Activated CD4-positive, alpha-beta T cell treated with anti-CD3 and anti-CD28 coated beads, Interleukin-2, amount 50 U/mL, for 16 hours (primary cell): ENCODE measurements at places on chromosomes 2 and 18.

GRCh38 chr18:3983351-3983969 lies 471.6 kb downstream of the DLGAP1 start:
- DNase-seq = no peak

DNA sequence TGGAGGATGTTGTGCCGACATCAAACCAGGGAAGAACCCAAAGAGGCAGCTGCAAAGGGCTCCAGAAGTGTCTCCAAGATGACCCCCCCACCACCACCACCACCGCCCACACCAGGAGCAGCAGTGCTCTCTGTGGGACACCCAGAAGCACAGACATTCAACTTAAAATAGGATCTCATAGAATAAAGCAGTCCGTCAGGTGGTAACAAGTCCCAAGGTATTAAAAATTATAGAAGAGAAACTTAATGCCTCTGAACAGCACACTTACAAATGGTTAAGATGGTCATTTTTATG lies 155.5 kb upstream of the ID2 start:
- no peak for DNase-seq

GRCh38 chr2:98372121-98372520 lies 25.9 kb downstream of the CNGA3 start:
- DNase-seq = no peak

GRCh38 chr2:27735263-27735904 lies 36.1 kb upstream of the MRPL33 start:
- peak; percentile 39 for DNase-seq

DNA sequence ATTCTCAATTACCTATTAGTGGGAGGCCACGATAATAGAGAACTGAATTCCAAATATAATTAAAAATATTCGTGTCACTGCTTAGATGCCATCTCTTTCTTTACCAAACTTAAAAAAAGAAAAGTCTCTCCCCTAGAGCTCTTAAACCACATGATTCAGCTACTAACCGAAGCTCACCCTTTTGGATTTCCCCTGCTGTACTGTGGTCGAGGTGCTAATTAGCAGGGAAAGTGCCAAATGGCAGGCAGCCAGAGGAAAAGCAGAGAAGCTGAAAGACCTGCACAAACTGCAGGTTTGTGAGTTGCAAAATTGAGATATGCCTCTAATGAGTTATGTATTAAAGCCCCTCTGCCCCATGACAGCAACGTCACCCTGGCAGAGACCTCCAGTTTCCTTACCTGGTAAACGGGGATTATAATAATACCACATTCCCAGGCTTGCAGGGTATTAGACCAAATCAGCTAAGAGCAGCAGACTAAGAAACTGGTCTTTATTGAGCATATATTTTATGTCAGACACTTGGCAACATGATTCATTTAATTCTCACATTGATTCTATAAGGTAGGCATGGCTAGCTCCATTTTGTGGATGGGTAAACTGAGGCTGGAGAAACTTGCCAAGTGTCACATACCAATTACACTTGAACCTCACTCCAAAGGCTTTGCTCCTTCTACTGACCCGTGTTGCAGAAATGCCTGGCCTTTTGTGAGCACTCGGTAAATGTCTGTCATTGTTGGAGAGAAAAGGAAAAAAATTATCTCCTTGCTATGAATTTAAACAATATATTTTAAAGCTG lies 259.7 kb downstream of the LPIN1 start:
- peak; percentile 78 for DNase-seq

DNA sequence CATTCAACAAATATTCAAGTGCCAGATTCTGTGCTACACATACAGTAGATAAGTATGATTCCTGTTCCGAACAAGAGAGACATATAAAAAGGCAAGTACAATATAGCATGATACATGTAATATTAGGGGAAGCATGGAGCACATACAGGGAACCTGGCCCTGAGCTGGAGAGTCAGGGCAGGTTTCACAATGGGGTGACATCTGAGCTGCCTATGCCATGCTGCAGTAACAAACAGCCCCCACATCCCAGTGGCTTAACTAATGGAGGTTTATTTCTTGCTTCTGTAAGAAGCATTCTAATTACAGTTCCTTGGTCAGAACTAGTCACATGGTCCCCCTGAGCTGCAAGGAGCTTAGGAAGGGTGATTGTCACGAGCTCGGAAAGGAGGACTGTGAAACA lies 27.3 kb upstream of the TACR1 start:
- DNase-seq = no peak

DNA sequence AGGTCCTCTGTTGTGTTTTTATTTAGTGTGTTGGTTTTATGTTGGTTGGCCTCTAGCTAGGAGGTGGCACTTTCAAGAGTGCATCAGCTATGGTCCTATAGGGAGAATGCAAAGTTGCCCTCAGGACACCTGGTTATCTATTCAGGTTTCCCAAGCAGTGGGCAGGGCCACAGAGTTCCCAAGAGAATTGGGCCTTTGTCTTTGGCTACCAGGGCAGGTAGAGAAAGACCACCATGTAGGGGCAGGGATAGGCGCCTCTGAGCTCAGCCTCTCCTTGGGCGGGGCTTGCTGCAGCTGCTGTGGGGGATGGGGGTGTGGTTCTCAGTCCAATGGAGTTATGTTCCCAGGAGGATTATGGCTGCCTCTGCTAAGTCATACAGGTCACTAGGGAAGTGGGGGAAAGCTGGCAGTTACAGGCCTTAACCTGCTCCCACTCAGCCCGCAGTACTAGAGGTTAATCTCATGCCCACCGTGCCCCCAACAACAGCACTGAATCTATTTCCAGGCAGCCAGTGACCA lies 26.0 kb downstream of the ABCB11 start:
- no peak for DNase-seq

DNA sequence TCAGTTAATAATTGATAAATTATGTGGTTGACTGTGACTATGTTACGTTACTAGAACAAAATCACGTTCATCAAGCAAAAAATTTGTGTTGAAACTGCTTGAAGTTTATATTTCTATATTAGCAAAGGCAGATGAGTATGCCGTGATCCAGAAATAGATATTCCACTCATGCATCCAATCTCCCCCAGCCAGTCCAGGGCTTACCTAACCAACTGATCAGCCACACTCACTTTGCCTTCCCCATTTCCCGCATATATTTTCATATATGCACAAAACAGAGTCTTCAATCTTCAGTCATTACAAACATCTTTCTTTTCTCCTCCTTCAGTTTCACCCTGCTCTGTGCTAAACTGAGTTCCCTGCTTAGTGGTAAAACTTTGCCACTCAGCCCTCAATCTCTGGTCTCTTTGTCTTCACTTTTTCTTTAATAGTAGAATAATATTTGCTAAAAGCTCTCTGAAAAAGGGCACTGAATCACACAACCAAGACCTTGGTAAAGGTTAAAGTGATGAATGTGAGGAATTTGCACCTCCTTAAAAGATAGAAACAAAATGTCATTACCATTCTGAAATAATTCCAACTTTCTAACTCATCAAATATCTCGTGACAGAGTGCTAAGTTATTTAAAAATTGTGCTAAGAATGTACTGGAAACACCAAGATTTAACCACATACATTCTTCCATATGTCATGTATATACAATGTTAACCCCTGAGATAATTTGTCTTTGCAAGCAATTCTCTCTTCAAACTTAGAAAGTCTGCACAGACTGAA lies 893.2 kb upstream of the CRIM1 start:
- DNase-seq = no peak

DNA sequence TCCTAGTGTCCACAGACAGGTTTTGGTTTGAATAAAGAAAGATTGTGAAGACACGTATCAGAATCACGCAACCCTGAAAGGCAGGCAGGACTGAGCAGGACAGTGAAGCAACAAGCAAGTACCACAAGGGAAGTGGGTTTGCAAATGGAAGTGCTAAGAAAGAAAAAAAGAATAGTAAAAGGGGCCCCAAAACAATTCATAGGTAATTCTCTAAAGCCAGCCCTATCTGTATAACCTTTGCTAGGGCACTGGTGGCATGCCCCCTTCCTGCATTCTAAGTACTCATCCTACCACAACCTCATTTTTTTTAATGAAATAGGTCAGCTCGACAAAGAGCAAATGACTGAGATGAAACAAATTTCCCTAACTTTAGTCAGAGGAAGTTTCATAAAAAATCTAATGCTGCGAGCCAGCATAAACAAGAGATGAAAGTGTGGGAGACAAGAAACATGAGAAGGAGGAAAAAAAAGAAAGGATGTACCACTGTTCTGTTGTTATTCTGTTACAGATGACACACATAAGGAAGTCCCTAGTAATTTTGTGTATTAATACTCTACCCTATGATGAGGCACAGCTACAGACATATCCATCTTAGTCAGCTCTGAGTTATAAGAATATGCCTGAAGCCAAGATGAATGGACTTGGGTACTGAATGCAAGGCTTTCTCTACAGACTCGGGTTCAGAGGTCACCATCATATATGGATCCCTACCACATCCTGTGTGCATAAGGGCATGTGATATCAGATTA lies 32.2 kb downstream of the IKZF2 start:
- DNase-seq = peak; percentile 62

- peak; percentile 18 for DNase-seq
These were observed 4.8 kb downstream of the LMAN2L start for GRCh38 chr2:96734880-96735583.
